Hematopoietic multipotent progenitor cell treated with erythropoietin and hydrocortisone succinate and interleukin-3 and kit ligand, for 4 days (in vitro differentiated cells): ENCODE measurements at places on chromosomes 16 and 17.

DNA sequence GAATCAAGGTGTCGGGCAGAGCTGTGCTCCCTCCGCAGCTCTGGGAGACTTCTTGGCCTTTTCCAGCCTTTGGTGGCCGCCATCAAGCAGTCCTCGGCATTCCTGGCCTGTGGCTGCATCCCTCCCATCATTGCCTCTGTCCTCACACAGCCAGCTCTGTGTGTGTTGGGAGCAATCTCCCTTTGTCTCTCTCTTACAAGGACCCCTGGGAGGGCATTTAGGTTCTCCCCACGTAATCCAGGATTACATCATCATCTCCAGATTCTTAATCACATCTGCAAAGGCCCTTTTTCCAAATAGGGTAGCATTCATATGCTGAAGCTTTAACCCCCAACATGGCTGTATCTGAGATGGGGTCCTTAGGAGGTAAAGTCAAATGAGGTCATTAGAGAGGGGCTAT lies 4.1 kb upstream of the DNAH17 start:
- no peak for DNase-seq

DNA sequence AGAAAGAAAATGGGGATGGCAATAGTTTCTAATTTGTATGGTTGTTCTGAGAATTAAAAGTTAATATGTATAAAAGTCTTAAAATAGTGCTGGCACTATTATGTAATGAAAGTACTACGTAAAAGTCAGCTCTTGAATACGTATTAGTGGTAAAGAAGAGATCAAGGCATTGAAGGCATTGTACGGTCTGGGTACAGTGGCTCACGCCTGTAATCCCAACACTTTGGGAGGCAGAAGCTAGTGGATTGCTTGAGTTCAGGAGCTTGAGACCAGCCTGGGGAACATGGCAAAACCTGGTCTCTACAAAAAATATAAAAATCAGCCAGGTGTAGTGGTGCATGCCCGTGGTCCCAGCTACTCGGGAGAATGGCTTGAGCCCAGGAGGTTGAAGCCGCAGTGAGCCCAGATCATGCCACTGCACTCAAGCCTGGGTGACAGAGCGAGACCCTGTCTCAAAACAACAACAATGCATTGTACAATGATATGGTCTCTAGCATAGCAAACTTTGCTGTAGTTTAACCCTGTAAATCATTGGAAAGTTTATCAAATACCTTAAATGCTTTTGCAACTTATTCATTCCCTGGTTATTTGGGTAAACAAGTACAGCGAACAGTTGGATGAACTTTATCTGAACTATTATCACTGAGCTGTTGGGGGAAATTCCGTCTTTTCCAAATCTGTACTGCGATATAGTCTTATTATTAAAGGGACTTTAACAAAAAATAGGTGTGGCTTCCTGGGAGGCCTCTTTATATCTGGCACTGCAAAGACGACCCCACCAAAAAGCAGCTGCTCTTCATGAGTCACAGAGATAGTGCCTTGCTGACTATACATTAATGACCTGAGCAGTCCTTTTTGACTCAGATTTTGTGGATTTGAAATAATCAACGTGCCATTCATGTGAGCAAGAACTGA lies 73.6 kb downstream of the GPRC5B start:
- no peak for DNase-seq

- peak; percentile 97 for DNase-seq
Observed at GRCh38 chr16:85055493-85056210, 28.1 kb downstream of the KIAA0513 start.

DNA sequence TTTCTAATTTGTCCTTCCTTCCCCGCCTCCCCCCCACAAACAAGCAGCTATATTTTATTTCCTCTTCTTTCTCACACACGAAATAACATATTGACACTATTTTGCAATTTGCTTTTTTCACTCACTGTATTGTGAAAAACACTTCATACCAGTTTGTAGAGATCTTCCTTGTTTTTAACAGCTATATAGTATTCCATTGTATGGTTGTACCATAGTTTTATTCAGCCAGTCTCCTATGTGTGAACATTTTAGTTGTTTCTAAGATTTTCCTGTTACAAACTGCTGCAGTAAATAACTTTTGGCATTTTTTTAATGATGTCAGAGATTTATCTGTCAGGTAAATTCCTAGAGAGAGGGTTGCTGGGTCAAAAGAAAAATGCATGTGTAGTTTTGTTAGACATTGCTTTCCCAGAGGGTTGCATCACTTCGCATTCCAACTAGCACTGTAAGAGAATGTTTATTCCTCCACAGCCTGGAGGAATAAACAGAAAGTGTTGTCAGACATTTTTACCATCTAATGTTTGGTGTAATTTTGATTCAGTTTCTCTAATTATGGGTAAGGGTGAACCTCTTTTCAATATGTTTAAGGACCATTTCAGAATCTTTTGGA lies 101.2 kb downstream of the MRTFB start:
- no peak for DNase-seq
